Cortex of kidney (tissue), 1 donor: ENCODE measurements at places on chromosomes 3 and 15.

DNA sequence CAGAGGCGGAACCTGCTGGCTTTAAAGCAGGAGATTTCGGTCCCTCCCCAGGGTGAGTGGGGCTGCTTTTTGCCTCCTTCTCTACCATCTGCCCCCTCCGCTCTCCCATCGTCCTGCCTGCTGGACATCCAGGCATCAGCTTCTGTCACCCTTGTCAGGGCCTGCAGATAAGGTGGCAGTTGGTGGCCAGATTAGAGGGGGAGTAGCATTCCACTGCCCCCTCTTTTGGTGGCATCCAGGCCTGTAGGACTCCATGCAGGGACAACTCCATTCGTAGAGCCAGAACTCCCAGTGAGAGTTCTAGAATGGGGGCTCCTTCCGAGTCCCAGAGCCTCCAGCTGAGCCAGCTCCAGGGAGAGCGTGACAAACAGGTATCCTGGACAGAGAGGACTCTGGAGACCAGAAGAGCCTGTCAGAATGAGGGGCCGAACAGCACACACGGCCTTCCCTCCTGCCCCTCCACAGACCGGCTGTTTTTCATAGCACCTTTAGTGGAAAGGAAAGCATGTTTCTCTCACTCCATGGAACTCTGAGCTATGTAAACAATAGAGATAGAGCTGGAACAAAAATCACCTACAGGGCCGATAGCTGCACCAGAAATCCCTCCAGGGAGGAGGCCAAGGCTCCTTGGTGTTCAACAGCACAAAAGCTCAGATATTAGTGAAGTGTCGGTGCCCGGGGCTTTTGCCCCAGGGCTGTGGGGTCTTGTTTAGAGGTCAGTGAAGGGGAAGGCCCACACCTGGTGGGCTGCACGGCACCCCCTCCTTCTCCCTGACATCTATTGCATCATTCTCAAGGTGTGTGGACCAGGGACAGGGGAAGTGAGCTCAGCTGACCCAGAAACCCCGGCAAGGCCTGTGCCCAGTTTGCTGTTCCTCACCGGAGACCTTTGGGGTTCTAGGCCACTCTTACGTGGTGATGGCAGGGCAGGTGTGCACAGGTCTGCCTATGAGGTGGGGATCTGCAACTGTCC, 34.2 kb downstream of the MAGEF1 start:
- no peak for DNase-seq

DNA sequence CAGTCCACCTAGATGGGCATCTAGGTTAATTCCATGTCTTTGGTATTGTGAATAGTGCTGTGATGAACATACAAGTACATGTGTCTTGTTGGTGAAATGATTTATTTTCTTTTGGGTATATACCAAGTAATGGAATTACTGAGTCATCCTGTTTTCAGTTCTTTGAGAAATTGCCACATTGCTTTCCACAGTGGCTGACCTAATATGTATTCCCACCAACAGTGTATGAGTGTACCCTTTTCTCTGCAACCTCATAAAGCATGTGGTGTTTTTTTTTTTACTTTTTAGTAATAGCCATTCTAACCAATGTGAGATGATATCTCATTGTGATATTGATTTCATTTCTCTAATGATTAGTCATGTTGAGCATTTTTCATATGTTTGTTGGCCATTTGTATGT, 86.0 kb upstream of the NDN start:
- DNase-seq, result no peak

DNA sequence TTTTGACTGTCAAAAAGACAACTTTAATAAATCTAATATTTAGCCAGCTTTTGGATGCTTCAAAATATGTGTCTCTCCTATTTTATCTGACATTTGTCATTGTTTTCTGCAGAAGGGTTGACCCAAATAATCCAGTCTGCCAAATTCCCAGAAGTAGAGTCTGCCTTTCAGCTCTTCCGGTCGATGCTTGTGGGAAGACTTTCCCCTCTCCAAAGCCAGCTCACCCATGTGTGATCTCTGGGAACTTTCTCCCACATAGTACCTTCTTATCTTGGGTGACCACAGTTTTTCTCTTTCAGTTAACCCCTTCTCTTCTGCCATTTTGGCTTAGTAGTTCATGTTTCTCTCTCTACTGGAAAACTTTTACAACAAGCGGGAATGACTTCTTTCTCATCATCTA, 94.1 kb downstream of the ASB7 start:
- no peak for DNase-seq

DNA sequence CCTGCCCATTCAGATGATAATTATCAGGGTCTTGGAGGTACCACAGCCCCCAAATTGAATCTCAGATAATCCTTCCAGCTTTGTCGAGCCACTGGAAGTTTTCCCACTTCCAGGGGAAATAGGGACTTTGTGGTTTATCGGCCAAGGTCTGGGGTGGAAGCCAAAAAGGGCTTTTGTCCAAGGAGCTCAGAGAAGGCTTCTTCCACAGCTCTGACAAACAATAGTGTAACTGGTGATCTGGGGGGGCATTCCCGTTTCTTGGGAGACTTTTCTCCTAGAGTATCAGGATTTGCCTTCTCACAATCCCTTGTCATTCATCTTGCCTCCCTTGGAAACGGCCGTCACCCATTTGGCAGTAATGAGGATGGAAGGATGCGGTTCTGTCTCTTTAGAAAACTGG, 18.4 kb downstream of the SRGAP3 start:
- DNase-seq, result no peak

GRCh38 chr3:41912280-41912679, 49.6 kb downstream of the ULK4 start:
- DNase-seq, result no peak

GRCh38 chr3:40057786-40058185, 248.4 kb downstream of the MYRIP start:
- no peak for DNase-seq

DNA sequence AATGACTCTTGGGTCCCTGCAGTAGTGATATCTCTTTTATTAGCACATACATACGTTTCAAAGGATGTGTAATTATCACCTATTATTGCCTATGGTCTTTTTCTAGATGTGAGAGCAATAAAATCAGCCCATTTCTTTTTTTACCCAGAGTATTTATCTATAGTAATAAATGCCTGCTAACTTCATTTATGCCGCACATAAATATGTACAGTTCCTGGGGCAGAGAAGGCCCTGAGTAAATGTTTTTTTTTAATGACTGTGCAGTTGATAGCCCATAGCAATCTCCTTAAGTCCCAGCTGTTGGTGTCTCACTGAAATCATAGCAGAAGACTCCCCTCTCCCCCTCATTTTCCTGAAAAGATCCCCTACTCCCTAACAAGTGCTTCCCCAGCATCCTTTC, 16.7 kb downstream of the RAB8B start:
- no peak for DNase-seq

DNA sequence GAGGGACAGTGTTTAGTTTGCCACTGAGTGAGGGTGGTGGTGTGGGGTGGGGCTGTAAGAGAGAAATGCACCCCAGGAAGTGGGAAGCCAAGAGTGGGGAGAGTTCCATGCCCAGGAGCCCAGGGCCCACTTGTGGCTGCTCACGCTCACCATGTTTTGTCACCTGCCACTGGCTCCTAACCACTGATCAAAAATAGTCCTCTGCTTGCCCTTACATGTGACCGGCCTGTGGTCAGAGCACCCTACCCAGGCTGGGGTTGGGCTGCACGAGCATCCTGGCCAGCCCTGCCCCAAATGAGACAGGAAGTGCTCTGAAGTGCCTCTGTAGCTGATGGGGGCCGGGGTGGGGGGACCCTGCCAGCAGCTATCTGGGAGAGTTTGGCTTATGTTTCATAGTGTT, 216.3 kb downstream of the RPLP1 start:
- no peak for DNase-seq

DNA sequence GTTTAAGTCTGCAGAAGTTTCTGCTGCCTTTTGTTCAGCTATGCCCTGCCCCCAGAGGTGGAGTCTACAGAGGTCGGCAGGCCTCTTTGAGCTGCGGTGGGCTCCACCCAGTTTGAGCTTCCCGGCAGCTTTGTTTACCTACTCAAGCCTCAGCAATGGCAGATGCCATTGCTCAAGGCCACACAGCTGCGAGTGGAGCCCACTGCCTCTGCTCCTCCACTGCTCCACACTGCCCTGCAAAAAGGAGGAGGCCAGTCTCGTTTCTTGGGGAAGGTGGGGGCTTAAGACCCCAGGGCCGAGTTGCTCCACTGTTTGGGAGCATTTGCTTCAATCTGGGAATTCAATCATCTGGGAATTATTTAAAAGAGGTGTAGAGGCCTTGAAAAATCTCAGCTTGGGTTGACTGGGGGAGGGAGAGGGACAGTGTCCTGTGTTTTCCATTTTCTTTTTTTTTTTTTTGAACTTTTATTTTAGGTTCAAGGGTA, 144.6 kb upstream of the MEF2A start:
- no peak for DNase-seq
